Stimulated activated CD8-positive, alpha-beta memory T cell treated with anti-CD3 and anti-CD28 coated beads, Interleukin-15, amount 100 ng/mL, for 24 hours (primary cell): ENCODE measurements at places on chromosomes 12 and 14.

GRCh38 chr12:93583627-93584392, 11.3 kb downstream of the SOCS2 start:
- DNase-seq: no peak

GRCh38 chr14:90717916-90718315, 98.3 kb downstream of the TTC7B start:
- no peak for DNase-seq

GRCh38 chr14:101501858-101502615, 59.3 kb upstream of the DIO3 start:
- no peak for DNase-seq

- DNase-seq: no peak
Measured at GRCh38 chr14:90023176-90023896, 38.5 kb upstream of the KCNK13 start.

- DNase-seq: no peak
Measured at GRCh38 chr12:126772171-126772864, 1494.7 kb upstream of the TMEM132C start.

- no peak for DNase-seq
Measured at GRCh38 chr14:81305743-81306142, 85.0 kb upstream of the GTF2A1 start.

- no peak for DNase-seq
Measured at GRCh38 chr14:31360919-31361662, 59.3 kb downstream of the HEATR5A start.

- no peak for DNase-seq
Measured at GRCh38 chr12:98478606-98479005, 36.8 kb upstream of the TMPO start.

DNA sequence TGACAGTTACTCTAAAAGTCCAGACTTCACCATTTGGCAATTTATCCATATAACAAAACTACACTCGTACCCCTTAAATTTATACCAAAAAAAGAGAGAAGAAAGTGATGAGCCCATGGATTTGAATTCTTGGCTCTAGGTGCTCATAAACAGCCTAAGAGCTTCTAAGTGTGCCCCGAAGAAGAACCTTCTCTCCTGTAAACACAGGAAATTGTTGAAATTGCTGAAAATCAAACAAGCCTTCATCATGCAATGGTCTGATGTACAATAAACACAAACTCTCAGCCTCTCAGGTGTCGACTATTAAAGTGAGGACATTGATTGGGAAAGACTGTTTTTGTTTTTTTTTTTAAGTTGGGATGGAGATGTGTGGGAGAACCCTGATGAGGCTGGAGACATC, 21.8 kb downstream of the PDE6H start:
- no peak for DNase-seq

DNA sequence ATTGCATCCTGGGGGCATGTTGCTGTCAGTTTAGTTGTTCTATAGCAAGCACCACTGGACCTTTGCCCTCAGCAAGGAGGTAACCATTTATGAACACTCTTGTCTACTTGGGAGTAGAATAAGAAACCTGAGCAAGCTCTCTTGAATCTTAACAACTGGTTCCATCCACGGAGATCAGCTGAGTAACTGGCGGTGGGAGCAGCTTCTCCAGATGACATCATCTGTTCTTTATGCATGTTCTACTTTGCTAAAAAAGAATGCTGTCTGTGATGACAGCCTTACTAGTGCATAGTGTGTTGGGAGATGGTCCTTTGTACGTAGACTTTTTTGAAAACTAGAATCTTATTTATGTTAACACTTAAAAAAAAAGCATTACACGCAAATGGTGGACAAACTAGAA, 17.7 kb downstream of the SLC4A8 start:
- no peak for DNase-seq

- DNase-seq: no peak
Measured at GRCh38 chr14:85618978-85619377, 89.0 kb downstream of the FLRT2 start.

GRCh38 chr14:36087411-36087810, 89.1 kb downstream of the PTCSC3 start:
- no peak for DNase-seq

GRCh38 chr12:121793440-121793837, at the start of gene RHOF:
RHOF (minus strand) TSS chr12:121793688; CDS start chr12:121793633, 55 bp downstream.
- DNase-seq: no peak

DNA sequence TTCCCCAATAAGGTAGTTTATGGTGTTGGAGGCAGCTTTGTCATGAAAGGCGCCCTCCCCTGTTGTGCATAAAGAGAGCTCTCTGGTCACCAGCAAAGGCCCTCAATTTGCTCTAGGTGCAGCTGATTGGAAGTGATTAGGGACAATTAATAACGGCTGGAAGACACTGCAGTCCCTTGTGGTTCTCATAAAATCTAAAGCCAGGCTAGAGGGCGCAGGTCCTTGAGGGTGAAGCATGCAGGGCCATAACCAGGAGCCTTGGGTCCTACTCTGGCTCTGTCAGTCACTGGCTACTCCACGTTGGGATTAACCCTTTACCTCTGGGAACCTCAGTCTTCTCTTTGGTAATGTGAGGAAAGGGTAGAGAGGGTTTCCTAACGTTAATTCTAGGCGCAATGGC, 1.9 kb downstream of the DAAM1 start:
- no peak for DNase-seq

DNA sequence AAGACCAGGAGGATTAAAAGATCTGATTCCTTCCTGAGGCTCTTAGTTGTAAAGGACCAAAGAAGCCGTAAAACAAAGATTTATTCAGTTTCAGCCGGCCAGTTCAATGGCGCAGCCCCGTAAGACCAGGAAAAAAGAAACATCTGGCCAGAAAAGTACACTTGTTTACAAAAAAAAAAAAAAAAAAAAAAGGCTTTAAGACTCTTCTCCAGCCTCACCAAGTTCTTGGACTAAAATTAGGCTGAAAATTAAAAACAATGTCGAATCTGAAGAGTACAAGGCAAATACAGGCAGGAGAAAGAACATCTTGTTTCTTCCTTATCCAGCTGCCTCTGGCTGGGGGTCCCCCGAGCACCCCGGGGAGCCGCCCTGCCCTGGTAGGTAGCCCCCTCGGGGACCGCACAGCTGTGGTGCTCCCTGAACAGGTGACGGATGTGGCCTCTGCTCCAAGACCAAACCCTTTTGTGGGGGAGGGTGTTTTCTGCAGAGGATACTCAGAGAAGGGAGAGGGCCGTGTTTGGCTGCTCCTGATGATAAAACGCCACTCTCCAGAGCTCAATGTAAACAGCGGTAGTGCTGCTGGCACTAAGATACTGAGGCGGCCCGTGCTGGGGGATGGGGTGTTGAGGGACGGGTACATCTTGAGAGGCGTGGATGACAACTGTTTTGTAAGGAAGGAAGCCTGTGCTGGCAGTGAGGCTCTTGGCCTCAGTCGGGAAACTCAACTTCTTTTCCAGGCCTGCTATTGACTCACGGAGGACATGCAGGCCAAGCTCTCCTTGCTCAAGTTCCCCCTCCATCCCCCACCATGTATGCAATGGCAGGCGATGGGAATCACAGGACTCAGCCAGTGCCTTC, 201.0 kb upstream of the DIO3 start:
- DNase-seq: no peak

DNA sequence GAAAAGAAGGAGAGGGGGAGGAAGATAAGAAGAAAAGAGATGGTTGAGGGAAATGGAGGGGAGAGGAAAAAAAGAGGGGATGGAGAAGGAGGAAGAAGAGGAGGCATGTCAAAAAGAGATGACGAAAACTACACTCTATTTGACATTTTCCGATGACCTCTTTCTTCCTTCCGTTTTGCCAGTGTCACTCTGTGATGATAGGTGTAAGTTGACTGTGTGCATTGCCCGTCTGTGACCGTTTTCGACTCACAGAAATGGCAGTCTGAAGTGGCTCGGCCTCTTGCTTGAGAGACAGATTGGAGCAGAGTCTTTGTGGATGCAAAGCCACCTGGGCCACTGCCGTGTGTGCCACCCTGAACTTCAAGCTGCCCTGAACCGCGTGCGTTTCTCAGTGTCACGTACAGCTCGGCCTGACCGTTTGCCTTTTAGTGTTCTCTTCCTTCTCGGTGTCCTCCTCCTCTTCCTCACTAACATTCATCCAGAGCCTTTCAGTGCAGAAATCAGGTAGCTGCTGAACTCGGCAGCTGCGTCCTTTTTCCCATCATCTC, 32.7 kb downstream of the ELK3 start:
- DNase-seq: no peak

GRCh38 chr12:127550271-127550670, 716.7 kb upstream of the TMEM132C start:
- no peak for DNase-seq

GRCh38 chr12:96486751-96487613, 2.4 kb upstream of the CFAP54 start:
- DNase-seq: no peak

- no peak for DNase-seq
Measured at GRCh38 chr12:92041742-92042141, 103.9 kb downstream of the BTG1 start.

DNA sequence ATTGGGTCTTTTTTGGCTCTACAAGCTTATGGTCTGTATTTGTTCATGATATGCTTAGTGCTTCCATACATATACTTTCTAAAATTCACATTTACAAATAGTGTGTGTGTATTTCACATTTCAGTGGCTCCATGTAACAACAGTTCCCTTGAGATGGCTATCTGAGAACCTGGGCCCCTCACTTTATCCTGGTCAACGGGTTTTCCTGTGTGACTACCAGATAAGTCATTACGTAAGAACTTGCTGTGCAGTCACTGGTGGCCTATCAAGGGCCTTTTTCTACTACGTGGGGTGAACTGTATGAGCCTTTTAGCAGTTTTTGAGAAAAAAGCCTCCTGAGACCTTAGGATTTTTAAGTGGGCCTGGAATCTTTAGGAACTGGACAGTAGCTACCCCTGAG, 454.1 kb downstream of the PCNX1 start:
- DNase-seq: no peak

DNA sequence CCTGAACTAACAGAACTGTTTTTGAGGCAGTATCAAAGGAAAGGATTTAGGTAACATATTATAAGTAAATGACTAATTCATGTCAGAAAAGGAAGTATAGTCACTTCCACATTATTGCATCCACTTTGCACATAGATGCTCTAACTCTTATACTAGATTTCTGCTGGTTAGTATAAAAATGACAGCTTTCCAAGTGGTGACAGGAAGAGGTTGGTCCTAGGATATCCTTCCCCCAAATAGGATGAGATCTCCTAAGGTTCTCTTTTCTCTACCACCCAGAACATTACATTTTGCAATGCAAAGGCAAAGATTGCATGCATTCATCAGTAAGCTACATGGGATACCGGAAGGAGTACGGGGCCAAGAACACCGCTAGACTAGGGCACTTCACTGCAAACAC, 15.2 kb downstream of the DAD1 start:
- no peak for DNase-seq

GRCh38 chr14:101774006-101774795, 12.7 kb downstream of the PPP2R5C start:
- DNase-seq: no peak
